Esophagus squamous epithelium (tissue), 5 donors: ENCODE measurements at places on chromosomes 4 and X.

DNA sequence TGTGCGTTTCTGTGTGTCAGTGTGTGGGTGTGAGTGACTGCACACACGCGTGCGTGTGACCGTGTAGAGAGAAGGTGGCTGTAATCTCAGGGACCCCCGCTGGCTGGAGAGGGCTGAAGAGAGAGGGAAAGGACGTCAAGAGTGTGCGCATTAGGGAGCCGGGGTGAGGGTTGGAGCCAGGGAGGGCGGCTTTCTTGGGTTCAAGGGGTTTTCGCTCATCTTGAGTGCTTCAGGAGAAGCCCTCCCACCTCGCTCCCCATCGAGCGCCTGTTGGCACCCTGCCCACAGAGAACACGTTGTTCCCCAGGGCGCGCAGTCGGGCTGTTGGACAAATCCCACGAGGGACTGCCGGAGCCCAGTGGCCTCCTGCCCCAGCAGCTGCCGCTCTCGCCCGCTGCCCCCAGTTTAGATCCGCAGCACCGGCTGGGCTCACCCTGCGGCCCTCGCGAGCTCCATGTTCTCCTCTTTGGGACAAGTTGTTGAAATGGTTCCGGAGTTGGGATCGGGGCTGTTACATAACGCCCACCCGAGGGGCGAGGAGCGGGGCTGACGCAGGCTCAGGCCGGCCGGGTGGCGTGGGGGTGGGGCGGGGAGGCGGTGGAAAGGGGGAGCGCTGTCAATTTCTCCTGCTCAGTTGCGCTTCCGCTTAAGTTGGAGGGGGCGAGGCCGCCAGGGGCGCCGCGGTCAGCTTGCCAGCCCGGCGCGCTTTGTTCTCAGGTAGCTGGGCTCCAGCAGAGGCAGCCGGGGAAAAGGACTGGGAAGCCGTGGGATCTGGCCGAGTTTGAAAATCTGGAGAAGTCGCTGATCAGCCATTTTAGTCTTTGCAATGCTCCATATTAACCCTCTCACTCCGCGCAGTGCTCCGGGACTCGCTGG lies 1.6 kb downstream of the GRIA2 start:
- DNase-seq: no peak

- no peak for DNase-seq
Observed at GRCh38 chr4:127362686-127363085, 270.1 kb upstream of the INTU start.

GRCh38 chrX:87808576-87809243 lies 291.1 kb downstream of the KLHL4 start:
- DNase-seq: no peak

DNA sequence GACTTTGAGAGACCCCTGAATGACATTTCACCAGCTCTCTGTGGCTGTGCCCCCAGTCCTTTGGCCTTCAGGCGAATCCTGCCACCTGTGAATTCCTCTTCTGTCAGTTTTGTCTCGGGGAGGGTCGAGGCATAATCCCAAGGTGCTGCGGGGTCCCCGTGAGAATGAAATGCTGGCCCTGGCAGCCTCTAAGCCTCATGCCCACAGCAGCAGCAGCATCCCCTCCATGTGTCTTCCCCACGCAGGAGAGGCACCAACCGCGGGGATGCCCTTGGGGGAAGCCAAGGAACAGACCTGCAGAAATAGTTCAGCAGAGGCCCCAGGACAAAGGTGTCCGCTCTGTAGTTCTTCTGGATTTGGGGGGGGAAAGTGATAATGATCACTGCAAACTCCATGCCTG lies 104.8 kb downstream of the PHKA2 start:
- no peak for DNase-seq

DNA sequence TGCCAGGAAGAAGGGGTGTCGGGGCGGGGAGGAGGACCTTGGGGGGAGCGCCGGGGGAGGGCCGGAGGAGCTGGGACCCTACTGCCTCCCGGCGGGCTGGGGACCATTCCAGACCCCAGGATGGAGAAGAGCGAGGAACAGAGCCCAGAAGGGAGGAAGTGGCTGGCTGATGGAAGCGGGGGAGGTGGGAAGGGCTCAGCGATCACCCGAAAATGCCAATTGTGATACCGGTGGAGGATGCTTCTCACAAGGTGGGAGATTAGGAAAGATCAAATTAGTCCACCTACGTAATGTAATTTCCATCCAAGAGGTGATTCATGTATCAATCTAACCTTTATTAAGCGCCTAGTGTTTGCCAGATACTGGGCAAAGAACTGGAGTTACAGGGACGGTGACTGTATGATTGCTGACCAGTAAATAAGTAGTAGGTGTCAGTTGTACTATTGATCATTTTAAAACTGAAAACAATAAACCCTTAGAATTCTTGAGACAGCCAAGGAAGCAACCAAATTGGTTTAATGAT lies 452 bp upstream of the RAI2 start:
- DNase-seq: no peak

- no peak for DNase-seq
Observed at GRCh38 chrX:37745835-37746217, 34.0 kb upstream of the CYBB start.

DNA sequence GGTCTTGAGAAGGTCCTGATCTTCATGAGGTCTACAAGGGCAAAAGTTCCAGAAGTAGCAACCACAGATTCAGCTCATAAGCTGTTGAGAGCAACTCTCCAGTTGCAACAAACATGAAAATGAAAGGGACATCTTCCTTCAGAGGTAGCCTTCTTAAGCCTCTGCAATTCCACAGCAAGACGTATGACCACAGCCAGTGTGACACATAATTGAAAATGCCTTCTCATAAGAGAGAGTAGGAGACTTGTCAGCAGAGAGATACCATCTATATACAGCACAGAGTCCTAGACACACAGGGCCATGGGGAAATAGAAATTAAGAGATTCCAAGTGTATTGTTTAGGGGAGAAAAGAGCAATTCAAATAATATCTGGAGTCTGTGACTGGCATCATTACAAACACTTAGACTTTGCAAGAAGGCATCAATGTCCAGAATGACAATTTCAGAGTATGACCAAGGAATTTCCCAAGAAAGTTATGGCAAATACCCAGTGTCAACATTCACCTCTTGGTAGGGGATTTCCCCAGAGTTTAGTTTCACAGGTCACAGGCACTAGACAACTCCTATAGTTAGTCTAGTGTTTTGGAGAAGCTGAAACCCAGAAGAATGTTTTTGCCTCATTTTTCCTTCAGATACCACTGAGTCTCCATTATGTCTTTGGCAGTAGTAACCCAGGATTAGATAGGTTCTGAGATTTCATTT lies 340.3 kb downstream of the ZNF674 start:
- no peak for DNase-seq

DNA sequence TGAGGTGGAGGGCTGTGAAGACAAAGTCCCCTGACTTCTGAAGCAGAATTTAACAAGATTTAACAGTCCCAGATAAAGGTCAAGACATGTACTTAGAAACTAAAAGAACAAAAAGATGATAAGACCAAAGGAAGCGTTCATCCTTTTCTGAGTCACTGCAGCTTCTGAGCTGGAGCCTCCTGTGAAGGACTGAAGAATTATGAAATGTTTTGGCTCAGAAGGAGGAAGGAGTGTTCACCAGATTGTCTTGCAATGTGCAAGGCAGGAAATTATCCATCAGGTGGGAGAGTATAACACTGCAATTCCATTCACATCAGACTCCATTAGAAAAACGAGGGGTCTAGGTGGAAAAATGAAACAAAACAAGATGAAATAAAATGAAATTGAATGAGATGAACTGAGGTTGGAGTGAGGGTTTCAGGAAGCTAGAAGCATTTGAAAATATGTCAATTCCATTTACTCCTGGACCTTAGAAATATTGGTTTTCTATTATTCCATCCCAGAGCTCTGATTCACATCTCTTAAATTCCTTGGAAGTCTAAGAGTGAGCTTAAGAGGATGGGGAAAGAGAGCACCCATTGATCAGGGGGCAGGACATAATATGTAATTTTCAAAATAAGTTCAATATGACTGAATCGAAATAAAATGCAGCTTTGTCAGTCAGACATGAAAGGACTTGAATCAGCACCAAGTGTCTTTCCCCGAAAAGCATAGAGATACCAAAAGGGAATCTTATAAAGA lies 186.1 kb upstream of the LNX1 start:
- DNase-seq: no peak

DNA sequence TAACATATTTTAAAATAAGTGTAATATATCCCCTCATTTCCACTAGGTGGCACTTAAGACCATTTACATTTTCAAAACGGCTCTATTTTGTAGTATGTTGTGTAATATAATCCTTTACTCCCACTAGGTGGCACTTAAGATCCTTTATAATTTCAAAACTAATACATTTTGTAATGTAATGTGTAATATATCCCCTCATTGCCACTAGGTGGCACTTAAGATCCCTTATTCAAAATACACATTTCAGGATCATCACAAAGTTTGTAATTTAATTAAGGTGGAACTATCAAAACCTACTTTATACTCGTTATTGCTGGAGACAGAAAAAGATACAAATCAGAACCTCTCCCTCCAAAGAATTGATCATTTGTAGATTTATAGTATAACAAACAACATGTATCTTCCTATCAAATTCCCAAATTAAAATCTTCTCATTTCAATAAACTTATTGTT lies 132.5 kb downstream of the ARHGAP6 start:
- no peak for DNase-seq

- DNase-seq: no peak
Observed at GRCh38 chr4:145840162-145840768, 98.4 kb downstream of the ZNF827 start.

GRCh38 chrX:66012094-66012534 lies 27.8 kb downstream of the VSIG4 start:
- no peak for DNase-seq

DNA sequence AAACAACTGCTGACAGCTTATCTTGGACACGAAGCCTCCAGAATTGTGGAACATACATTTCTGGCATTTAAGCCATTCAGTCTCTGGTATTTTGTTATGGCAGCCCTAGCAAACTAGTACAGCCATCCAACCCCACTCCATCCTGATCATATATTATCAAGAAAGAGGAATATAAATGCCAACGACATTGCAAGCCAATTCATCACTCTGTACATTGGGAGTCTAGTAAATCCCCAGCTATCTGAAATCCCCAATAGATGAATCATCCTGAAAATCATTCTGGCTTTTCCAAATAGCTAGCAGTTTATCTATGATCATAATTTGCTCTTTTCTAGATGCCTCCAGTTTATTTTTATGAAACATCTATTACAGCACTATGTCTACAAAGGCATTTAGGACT lies 41.1 kb downstream of the FRMD7 start:
- DNase-seq: no peak
